ENCODE measurements at places on chromosomes 3 and 15.

- peak; percentile 77 for DNase-seq
Measured at GRCh38 chr3:120432150-120432860, 18.5 kb downstream of the FSTL1 start.

- no peak for DNase-seq
Measured at GRCh38 chr3:69524816-69525215, 138.9 kb upstream of the FRMD4B start.

DNA sequence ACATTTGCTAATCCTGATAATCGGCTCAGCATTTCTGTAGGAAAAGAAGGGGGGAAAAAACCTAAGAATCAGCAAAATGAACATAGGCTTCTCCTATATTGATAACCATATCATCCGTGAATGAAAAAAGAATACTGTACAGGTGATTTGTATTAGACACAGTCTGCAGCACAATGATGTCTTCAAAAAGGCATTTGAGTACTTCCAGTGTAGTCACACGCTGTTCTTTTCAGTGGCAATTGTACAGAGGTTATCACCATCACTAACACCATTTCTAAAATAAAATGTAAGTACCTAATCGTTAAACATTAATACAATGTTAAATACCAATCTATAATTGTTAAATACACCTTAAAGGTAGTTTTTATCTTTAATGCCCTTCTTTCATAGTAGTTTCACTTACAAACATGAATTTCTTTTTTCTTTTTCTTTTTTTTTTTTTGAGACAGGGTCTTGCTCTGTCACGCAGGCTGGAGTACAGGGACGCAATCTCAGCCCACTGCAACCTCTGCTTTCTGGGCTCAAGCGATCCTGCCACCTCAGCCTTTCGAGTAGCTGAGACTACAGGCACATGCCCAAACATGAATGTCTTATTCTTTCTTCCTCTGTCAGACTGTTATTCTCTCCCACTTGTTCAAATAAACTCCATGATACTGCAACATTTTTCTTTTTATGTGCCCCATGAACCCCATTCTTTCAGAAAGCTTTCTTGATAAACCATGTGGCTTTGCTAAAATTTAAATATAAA lies 18.4 kb downstream of the GOLGB1 start:
- DNase-seq, result no peak

GRCh38 chr3:29346828-29347227 lies 66.0 kb downstream of the RBMS3 start:
- DNase-seq, result peak; percentile 79

GRCh38 chr3:138861798-138862197 lies 27.1 kb upstream of the PIK3CB start:
- no peak for DNase-seq

DNA sequence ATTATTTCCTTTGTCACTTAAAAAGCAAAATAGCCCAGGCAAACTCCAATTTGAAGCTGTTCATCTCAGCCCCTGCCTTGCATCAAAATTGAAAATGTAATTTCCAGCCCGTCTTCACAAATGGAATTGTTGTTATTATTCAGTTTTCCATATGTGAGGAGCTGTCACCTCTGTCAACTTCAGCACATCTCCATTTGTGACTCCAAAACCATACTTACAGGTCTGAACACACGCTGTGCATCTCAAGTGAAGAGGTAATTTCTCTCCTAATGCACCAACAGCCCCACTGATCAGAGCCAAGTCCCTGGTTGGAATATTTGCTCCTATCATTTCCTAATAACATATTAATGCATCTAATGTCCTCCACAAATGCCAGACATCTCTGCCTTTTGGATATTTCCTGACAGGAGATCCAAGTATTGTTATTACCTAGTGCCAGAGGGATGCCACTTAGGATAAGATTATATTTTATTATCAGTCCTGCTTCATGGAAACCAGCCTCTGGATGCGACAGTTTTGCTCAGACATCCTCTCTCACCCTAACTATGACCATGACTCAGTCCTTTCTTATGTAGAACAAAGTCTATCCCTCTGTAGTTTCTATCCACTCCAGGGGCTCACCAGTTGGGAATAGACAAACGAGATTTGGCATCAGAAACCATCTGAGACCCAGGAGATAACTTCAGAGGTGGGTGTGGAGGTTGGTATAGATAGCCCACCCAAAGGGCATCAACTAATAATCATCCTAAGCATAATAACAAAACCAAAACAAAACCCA lies 379.8 kb downstream of the VPS13C start:
- DNase-seq, result no peak

DNA sequence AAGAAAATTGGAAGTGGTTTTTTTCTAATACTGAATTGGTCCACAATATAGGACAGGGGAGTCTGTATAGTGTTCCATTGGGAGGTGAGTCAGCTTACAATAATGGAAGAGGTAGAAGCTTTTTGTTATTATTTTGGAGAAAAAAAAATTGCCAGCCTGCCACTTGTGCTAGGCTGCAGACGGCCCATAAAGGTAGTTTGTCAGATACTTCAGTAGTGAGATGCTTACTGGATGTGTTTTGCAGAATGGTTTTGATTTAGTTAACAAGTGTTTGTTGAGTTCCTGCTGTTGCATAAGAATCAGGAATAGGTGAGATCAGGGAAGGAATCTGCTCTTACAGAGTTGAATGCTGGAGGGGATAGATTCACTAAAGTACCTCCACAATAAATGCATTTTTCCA lies 1.0 kb downstream of the DTWD1 start:
- no peak for DNase-seq

GRCh38 chr15:96565266-96565665 lies 234.8 kb downstream of the NR2F2 start:
- DNase-seq, result no peak

- DNase-seq, result no peak
Measured at GRCh38 chr15:85758655-85758978, 36.1 kb downstream of the KLHL25 start.

- no peak for DNase-seq
Measured at GRCh38 chr15:55977231-55977630, 16.2 kb downstream of the NEDD4 start.

DNA sequence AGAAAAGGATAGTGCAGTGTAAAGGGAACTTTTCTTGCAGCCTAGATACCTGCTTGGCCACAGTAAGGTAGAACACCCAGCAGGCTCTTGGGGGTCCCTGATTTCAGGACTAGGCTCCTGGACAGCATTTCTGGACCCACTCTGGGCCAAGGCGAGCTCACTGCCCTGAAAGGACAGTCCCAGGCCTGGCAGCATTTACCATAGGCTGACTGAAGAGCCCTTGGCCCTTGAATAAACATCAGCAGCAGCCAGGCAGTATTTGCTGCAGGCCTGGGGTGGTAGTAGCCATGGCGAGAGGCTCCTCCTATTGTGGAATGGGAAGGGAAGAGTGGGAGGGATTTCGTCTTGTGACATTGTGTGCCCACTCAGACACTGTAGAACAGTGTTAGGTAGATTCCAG lies 529.2 kb downstream of the TUSC7 start:
- DNase-seq, result no peak

GRCh38 chr3:40913641-40914040 lies 285.7 kb upstream of the CTNNB1 start:
- DNase-seq, result no peak

DNA sequence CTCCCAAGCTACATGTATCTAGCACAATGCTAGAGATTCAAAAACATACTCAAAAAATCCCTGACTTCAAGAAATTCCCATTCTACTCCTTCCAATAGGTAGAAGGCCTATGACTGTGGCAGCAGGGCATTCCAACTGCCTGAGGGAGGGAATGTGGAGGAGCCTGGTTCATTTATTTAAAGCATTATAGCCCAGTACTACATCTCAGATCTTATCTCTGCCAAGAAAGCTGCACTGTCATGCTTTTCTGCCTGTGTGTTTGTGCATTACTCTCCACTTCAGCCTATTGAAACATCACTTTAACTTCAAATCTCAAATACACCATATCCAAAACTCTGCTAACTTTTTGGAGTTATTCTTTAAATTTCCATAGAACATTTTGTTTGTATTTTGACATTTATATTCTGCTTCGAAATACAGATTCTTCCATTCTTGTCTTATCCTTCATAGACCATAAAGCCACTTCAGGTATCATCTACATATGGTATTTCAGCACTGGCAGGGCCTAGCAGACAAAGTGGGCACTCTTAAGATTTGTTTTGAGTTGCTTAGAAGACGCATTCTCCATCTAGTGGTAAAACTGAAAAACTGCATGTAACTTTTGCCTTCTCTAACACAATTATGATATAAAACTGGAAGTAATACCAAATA lies 59.1 kb upstream of the NEDD4 start:
- peak; percentile 16 for DNase-seq
